Activated CD4-positive, alpha-beta T cell treated with anti-CD3 and anti-CD28 coated beads, Interleukin-2, amount 50 U/mL, for 24 hours (primary cell): ENCODE measurements at places on chromosomes 7 and 10.

DNA sequence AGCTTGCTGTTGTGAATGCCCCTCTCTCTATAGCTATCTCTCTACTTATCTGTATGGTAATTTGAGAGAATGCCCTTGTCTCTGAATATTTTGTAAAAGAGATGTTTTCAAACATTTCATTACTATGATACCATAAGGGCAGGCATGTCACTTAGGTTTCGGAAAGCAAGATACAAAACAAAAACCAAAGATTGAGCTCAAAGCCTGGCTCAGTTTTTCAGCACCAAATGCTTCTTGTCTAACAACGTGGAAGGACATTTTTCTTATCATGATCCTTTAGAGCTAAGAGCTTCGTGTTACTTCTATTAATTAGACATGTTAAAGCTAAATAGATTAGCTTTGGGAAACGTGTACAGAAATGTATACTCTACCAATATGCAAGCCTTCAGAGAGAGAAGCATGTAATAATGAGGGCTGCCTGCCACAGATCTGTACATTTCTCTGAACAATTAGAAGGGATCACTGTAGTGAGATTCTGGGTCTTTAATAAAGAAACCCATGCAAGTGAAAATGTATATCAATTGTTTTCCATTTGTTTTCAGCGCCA lies 148.9 kb downstream of the ARID5B start:
- DNase-seq = no peak

DNA sequence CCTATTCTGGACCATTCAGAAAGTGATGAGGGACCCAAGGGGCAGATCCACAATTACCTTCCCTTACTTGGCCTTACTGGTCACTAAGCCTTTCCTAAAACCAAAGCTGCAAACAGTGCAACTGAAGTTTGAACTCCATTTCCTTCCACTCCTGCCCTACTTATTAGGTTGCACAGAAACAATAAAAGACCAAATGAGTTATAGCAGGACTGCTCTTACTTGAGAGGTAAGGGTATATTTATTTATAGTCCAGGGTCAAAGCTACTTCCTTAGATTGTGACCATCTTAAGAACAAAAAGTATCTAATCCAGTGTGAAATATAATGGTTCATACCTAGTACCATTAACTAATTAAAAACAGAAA lies 27.0 kb downstream of the CDK6 start:
- no peak for DNase-seq

DNA sequence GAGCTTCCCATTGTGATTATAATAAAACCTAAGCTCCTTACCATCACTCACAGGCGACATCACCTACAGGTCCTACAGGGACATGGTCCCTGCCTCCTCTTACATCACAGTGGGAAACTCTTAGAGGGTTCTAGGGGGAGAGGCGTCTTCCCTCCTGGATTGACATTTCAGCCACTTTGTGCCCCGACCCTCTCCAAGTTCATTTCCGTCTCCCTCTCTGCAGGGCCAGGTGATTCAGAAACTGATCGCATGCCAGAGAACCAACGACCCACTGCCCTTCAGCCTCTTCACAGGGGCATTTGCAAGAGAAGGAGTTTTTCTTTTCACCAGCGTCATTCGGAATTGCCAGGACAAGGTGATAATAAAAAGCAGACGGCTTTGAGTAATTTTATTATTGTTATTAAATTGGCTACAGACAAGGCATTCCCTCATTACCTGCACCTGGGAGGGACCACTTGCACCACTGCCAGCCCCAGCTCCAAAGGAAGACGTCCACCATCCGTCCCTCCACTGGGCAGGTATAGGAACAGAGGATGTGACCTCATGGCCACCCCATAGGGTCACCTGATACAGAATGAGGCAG lies 85.8 kb upstream of the CUX1 start:
- DNase-seq = no peak

GRCh38 chr10:64449603-64450002 lies 928.4 kb downstream of the REEP3 start:
- no peak for DNase-seq

DNA sequence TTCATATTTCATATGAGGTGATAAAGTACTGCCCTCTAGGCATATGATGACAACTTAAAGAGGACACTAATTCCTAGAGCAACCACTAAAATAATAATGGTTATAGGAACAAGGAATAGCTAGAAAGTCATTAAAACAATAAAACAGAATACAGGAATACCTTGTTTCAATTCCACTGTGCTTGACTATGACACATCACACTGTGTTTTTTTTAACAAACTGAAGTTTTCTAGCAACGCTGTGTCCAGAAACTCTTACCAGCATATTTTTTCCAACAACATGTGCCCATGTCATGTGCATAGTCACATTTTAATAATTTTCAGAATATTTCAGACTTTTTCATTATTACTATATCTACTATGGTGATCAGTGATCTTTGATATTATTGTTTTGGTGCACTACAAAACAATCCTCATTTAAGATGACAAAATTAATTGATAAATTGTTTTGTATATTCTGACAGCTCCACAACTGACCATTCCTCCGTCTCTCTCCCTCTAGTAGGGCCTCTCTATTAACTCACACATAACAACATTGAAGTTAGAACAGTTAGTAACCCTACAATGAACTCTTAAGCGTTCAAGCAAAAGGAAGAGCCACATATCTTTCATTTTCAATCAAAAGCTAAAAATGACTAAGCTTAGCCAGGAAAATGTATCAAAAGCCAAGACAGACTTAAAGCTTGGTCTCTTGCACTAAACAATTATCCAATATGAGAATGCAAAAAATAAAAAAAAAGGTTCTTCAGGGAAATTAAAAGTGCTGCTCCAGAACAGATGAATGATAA lies 85.8 kb downstream of the SNX13 start:
- DNase-seq = no peak

- DNase-seq = no peak
Observed at GRCh38 chr7:5692845-5693278, 88.6 kb downstream of the RNF216 start.

GRCh38 chr10:129140921-129141885 lies 325.8 kb upstream of the MGMT start:
- no peak for DNase-seq

DNA sequence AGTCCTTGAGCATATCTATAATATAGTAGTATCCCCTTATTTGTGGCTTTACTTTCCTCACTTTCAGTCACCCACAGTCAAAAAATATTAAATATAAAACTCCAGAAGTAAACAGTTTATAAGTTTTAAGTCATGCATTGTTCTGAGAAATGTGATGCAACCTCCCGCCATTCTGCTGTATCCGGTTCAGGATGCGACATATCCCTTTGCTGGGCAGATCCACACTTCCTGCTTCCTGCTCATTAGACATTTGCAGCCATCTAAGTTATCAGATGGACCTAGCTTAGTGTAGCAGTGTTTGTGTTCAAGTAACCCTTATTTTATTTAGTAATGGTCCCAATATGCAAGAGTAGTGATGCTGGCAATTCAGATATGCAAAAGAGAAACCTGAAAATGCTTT lies 38.9 kb upstream of the BMS1 start:
- DNase-seq = no peak

DNA sequence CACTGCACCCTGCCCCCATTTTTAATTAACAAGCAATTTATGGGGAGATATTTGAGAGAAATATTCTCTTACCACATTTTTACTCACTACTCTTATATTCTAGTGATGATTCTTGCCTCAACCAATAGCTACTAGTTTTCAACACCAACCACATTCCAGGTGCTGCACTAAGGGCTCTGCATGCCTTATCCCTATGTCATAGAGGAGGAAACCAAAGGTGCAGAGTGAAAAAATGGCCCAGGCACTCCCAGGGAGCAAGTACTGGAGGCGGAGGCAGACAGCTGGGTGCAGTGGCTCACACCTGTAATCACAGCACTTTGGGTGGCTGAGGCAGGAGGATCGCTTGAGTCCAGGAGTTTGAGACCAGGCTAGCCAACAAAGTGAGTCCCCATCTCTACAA lies 35.5 kb upstream of the TPST1 start:
- no peak for DNase-seq

DNA sequence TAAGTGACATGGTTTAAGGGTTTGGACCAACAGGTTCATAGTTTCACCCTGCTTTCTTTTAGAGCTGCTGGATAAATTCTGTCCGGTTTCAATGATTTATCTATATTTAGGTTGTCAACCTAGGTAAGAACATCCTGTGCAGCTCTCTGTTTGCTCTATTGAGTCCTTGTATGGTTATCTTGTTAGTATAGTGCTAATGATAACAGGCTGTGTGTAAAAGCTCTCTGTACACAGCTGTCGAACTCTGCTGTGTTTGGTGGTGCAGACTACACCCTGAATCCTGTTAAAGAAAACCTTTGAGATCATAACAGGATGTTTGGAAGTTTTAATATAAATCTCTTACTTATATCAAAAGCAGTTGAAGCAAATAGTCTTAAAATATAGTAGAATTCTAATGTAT lies 219.2 kb downstream of the SDK1 start:
- DNase-seq = no peak

- DNase-seq = no peak
Observed at GRCh38 chr10:38146579-38147333, 52.6 kb downstream of the ZNF37A start.

- DNase-seq = no peak
Observed at GRCh38 chr10:62182595-62182994, 86.0 kb downstream of the RTKN2 start.

- no peak for DNase-seq
Observed at GRCh38 chr10:70247360-70247759, 14.1 kb upstream of the PPA1 start.

- DNase-seq = no peak
Observed at GRCh38 chr7:44050915-44051560, 6.5 kb downstream of the DBNL start.

GRCh38 chr7:23530405-23530804 lies 1.4 kb downstream of the TRA2A start:
- no peak for DNase-seq

DNA sequence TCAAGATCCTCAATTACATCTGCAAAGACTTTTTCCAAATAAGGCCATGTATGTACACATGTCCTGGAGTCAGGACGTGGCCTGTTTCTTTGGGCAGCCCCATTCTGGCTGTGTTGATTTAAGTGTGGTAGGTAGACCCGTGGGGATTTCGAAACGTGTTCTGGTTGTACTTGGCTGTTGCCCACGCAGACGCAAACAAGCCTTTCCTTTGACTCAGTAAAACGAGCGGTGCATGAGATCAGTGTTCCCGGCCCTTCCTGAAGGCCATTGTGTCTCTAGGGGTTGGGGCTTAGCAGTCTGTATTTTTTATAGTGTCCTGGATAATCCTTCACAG lies 64.8 kb upstream of the DNAJB6 start:
- DNase-seq = no peak
